ENCODE measurements at places on chromosomes 6 and 20.

- no peak for DNase-seq
These were observed 35.3 kb downstream of the FRK start for GRCh38 chr6:116025405-116025804.

DNA sequence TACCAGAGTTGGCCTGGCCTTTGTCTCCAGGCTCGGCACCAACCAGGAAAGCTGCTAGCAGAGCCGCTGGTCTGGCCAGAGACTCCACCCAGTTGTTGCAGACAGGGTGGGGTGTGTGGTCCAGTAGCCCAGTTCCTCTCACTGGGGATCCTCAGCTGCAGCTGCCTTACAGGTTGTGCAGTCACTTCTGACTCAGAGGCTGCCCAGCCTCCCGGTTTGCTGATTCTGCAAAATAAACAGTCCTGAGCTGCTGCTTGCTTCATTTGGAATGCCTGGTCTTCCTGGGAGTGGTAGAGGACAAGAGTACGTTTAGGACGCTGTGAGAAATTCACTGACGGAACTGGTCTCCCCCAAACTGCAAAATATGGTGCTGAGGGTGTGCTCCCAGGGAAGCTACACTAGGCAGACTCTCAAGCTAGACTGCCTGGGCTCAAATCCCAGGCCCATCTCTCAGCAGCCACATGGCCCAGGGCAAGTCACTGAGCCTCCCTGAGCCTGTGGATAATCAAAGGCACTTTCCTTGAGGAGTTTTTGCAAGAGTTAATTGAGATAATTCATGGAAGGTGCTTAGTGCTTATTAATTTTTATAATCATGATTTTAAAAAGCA, 246.1 kb downstream of the TFAP2C start:
- DNase-seq = no peak

- DNase-seq = no peak
These were observed 47.2 kb downstream of the FIG4 start for GRCh38 chr6:109738255-109738654.

DNA sequence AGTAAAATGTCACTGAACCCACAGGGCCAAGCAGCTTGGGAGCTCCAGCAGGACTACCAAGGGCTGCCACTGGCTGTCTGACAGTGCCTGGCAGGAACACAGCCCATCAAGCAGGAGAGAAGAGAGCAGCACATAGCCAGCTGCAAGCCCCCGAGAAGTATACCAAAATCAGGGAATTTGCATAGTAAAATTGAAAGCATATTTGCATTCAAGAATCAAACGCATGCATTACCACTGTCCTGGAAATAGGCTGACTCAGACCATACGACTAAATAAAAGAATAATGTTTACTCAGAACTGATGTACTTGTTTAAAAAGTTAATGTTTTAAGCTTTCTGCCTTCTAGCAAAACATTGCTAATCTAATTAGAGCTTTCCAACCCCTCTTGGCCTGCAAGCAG, 298.1 kb downstream of the TFAP2B start:
- DNase-seq = no peak

All from NCI-H2227 treated with DMSO at 0.1 percent for 48 hours (cell line).